ENCODE measurements at places on chromosomes 7 and 10.

- no peak for DNase-seq
Observed at GRCh38 chr10:96930469-96930868, 98.4 kb downstream of the LCOR start.

DNA sequence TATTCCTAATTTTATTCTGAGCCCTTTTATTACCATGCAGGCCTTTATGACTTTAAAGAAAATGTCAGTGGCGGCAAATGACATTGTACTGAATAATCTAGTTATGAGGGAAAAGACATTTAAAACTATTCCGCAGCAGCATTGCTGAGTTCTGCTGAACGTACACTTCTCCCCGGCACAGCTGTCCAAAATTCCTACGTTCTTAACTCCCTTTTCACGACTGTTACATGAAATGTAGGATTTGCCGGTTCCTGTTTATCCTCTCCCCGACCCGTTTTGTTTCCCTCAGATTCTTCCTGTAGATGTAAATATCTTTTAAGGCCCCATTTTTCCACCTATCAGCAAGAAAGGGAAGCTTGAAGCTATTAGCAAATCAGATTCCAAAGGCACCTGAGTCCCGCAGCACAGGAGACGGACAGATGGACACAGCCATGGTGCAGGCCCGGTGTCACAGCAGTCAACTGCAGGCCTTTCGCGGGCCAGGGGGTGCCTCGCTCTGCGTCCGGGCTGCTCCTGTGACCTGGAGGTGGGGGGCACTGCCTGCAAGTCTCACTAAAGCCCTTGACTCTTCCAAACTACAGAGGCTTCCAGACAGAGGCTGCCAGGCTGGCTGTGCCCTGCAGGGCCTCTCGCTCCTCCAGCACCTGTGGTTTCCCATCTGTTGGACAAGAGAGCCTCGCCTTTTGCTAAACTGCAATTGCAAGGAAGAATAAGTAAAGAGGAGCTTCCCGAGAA is 485.0 kb upstream of the MGMT start:
- DNase-seq: no peak

DNA sequence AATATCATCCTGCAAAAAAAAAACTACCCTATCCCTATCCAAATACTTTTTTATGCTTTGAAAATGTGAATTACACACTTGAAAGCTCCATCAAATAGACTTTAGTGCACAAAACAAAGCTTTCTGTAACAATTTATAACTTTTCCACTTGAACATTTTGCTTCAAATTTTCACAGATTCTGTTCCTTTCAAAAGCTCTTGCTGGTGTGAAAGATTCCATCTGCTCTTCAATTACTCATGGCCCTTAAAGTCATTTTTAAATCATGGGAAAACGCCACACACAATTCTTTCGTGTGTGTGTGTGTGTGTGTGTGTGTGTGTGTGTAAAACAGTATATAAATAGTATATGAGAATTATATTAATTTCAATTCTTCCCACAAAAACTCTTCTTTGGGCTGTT is 167.5 kb downstream of the PRPF18 start:
- no peak for DNase-seq

GRCh38 chr7:26705567-26705966 is 158.8 kb downstream of the SKAP2 start:
- DNase-seq: no peak

GRCh38 chr10:103829838-103830465 is 25.4 kb downstream of the SH3PXD2A start:
- no peak for DNase-seq

DNA sequence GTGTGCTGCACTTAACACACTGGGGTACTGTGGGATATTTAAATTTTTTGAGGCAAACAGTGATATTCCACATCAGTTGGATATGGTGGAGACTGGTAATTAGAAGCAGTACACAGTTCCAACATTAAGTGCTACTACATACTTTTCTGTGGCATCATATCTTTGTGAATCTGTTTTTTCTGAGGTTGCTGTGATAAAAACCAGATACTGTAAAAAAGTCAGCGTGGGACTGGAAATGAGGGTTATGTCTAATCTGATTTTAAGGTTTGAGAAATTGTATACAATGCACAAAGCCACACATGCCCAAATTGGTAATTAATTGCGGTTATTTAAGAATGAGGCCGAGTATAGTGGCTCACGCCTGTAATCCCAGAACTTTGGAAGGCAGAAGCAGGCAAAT is 41.2 kb downstream of the TBC1D12 start:
- DNase-seq: no peak

Measured in posterior vena cava (tissue), 2 donors.